ENCODE measurements at places on chromosomes 13 and 19.

DNA sequence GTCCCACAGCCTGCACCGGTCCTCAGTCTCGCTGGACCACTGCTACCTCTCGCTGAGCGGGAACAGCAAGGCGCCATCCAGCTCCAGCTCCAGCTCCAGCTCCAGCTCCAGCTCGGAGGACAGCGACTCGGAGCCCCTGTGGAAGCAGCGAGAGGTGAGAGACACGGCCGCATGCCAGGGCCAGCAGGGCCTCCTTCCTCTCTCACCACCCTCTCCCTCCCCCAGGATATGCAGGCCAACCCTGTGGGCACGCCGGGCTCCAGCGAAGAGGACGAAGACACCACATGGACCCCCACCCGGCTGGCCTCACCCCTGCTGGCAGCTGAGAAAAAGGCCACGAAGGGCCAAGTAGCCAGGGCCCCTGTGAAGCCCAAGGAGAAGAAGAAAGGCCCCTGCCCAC lies 7.3 kb downstream of the SIX5 start:
- no peak for DNase-seq

DNA sequence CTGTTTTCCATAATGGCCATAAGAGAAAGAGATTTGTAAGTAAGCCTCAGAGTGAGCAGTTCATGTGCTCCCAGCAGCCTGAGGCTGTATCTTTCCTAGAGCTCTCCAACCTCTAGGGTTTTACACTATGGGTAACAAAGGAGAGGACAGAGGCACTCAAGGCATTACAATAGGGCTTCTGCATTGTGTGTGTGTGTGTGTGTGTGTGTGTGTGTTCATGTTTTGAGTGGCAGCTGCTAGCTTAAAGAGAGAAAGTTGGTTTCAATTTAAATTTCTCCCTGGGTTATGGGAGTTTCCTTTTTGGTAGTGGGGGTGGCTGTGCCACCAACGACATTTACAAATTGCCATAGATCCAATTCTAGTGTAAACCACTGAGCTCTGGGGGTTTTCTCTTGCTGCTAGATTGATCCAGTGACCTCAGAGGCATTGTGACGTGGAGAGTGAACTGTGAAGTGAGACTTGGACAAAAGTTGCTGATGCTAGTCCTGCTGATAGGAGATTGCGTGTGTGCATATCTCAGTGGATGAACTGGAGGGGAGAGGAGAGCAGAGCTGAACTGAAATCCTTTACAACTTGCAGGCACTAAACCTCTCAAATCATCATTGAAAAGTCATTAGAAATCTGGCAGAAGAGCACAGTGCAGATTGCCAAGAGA lies 67.2 kb upstream of the OLFM4 start:
- no peak for DNase-seq

- DNase-seq: no peak
These were observed 86.3 kb downstream of the PCCA start for GRCh38 chr13:100175078-100175802.

DNA sequence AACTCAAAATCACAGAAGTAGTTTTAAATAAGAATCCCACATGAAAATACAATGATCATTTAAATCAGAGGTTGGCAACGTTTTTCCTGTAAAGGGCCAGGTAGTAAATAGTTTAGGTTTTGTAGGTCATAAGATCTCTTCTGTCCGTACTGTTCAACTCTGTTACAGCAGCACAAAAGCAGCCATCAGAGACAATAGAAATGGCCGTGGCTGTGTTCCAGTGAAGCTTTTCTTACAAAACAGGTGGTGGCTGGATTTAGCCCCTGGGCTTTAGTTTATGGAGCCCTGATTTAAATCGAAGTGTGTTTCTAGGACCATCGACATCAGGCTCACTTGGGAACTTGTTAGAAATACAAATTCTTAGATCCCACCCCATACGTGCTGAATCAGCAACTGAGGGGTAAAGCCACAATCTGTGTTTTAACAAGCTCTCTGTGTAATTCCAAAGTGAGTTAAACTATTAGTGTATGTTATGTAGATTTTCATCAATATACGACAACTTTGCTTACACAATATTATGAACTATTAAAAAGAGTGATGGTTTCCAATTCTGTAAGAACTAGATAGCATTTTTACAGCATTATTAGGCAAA lies 54.8 kb upstream of the MIR17HG start:
- DNase-seq: no peak

- DNase-seq: no peak
These were observed 70.5 kb downstream of the MLLT1 start for GRCh38 chr19:6209233-6209632.

DNA sequence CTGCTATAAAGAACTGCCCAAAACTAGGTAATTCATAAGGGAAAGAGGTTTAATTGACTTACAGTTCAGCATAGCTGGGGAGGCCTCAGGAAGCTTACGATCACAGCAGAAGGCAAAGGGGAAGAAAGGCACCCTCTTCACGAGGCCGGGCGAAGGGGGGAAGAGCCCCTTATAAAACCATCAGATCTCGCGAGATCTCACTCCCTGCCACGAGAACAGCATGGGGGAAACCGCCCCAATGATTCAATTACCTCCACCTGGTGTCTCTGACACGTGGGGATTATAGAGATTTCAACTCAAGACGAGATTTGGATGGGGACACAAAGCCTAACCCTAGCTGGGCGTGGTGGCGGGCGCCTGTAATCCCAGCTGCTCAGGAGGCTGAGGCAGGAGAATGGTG lies 42.8 kb downstream of the SLC6A16 start:
- DNase-seq: no peak
